CD4-positive, alpha-beta T cell treated with Interleukin-17A for 1 hour (primary cell): ENCODE measurements at places on chromosomes 13 and 19.

DNA sequence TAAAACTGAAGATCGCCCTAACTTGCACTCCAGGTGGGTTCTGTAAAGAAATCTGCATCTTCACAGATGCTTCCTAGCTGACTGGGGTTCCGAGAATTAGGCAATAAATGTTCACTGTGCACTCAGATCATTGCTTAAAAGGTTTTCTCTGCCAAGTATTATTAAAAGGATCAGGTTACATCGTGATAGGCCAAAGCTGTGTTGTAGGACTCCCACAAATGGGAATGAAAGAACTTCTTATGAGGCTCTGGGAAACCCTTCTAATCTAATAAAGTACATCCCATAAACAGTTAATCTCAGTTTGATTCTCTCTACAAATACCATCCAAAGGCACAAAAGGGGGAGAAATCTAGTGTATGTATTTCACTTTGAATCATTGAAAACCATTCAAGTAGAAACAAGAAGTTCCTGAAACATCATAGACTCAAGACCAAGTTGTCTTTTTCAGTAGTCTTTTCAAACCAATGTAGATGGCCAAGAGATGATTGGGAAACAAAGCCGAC lies 7.1 kb upstream of the POU4F1 start:
- no peak for DNase-seq

DNA sequence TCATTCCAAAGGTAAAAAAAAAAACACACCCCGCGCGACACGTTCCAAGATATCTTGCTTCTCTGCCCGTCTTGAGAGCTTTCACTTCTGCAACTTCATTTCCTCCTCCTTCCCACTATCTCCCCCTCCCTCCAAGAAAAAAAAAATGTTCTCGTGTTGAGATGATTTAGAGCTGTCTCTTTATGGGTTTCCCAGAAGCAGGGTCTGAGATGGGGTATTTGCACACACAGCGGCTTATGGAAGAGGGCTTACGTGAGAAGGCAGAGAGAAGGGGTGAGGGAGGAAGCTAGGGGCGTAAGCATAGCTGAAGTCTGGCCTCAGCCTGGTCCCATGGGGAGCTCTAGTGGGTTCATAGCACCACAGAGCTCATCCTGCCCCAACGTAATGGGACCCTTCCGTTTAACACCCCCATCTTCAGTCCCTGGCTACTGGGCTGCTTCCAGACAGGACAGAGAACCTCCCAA lies 31.3 kb upstream of the USE1 start:
- DNase-seq, result peak; percentile 31

DNA sequence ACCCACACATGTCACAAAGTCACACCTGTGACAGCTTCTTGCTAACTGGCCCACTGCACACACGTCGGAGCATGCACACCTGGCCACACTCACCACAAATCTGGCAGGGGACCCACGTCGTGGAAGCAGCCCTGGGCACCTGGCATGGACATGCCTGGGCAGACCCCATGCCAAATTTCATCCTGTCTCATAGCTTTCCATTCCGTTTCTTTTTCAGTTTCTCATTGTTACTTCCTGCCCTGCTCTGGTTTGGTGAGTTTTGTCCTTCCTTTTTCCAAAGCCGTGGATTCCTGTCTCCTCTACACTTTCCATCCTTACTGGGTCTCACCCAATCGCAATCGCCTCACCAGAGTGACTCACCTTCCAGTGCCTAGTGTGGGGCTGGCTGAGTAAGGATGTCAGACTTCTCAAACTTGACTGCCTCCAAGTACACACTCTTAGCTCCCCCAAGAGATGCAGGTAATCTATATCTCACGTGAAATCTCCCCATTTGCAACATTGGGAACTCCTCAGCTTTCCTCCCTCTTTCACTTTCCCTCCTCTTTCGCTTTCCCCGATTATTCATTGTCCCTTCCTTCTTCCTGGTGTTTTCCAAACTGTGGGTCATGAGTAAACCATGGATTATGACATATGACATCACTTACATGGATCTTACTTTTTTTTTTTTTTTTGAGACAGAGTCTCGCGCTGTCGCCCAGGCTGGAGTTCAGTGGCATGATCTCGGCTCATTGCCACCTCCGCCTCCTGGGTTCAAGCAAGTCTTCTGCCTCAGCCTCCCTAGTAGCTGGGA lies 1.6 kb upstream of the BBC3 start:
- DNase-seq, result peak; percentile 26

- no peak for DNase-seq
Observed at GRCh38 chr13:26495750-26496149, 61.7 kb upstream of the WASF3 start.

DNA sequence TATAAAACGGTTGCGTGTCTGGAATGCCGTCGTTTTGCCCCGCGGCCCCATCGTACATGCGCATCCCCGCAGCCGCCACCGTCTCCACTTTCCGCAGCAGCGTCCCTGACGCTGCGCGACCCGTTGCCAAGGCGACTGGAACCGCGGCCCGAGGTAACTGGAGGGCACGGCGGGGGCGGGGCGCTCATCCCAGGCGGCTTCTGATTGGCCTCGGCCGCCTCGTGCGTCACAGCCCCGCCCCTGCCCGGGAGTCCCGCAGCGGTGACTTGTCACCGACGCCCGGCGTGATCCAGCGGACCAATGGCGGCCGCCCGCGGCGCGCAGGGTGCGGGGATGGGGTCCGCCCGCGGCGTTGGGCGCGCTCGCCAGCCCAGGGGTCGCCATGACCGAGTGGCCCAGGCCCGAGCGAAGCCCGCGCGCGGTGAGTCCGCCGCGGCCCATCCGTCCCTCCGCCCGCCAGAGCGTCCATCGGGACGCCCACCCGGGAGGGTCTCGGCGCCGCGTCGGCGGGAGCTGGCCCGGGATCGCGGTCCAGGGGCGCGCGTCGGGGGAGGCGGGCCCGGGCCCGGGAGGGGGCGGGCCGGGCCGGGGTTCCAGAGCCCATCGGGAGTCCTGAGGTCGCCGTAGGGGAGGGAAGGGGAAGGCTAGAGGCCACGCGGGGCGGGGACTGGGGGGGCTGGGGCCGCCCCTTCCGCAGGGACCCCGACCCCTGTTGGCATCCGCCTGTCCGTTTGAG lies at the start of gene ZSCAN1:
ZSCAN1 (plus strand) TSS at position 285 of the 736 bp plus-strand sequence. CDS start 3,812 bp downstream, outside the sequence.
- DNase-seq, result peak; percentile 21

GRCh38 chr13:105572401-105572800 lies 963.1 kb downstream of the EFNB2 start:
- DNase-seq, result no peak

DNA sequence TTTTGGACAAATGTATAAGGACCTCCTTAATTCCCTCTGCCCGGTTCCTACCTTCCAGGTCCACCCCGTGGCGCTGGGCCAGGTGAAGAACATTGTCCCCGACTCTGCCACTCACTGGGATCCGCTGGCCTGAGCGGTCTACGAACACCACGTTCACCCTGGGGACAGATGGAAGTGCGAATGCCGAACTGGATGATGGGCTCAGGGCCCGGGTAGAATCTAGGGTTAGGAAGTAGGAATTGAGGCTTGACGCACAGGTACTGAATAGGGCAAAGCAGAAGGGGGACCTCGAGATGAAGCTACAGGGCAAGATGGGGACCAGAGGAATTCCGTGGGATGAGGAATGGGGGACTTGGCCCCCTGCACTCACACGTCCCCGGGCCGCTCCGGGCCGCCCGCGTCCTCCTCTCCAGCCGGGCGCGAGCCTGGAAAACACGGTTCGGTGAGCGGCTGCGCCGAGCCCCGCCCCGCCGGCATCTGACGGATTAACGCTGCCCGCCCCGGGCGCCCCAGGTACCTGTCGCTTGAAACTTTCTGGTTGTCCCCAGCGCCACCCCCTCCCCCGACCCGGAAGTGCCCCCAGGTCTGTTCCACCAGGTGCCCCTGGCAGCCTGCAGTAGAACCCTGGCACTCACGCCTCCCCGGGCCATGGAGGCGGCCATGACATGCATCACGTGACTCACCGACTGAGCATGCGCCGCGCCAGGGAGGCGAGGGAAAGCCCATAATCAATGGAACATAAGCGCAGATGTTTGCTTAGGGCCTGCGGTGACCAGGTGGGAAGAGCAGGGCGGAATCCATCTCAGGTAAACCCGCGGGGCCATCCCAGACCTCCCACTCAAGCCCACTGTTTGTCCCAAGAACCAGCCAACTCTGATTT lies at the start of gene FDX2:
FDX2 (minus strand) TSS at position 681 of the 880 bp plus-strand sequence; CDS start at position 662, 19 bp downstream.
- DNase-seq, result peak; percentile 93

GRCh38 chr13:113045251-113046127 lies 60.1 kb upstream of the F7 start:
- DNase-seq, result no peak

- DNase-seq, result no peak
Observed at GRCh38 chr13:43267916-43268315, 244.5 kb downstream of the DNAJC15 start.

DNA sequence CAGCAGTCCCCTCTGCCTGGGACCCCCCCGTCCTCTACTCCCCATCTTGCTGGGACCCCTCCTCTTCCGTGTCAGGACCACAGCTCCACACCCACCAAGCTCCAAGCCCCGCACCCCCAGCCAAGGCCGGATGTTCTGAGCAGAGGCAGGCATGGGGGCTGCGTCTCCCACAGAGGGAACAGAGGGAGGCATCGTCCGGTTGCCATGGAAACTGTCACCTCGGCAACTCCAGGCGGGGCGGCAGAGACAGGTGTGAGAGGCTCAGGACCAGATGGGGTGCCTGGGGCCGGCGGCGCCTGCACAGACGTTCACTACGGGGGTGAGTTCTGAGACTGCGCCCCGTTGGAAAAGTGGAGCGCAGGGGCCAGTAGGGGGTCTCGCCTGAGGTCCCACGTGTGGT lies 5.4 kb downstream of the RNU6-9 start:
- peak; percentile 49 for DNase-seq

GRCh38 chr13:51148223-51148951 lies 37.3 kb upstream of the C13orf42 start:
- DNase-seq, result no peak

GRCh38 chr19:7426986-7427385 lies 61.8 kb downstream of the PEX11G start:
- DNase-seq, result peak; percentile 31

- DNase-seq, result no peak
Observed at GRCh38 chr19:41131186-41131585, 17.0 kb downstream of the CYP2F1 start.

- no peak for DNase-seq
Observed at GRCh38 chr13:29310806-29311205, 284.7 kb downstream of the SLC7A1 start.

DNA sequence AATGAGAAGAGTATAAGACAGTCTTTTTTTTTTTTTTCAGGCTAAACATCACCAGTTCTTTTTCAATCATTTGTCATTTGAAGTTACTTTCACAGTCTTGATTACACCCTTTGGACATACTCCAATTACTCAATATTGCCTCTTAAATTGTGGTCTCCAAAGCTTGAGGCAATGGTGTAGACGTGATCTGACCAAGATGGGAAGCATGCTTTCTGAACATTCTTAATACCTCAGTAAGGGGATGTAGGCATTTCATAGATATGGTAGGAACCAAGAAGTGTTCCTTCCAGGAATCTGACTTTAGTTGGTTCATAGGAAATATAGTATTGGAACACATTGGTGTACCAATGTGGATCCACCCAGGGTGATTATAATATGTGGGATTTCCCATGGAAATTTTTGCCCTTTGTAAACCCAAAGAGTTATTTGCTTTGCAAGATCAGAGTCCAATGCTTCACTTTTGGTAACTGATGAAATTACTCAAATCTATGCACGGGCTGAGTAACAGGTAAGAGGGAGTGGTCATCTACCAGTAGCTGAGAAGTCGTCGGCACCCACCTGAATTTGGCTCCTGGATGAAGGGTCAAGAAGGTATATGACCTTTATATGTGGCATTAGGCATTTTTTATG lies 62.2 kb downstream of the ERCC5 start:
- DNase-seq, result no peak

GRCh38 chr13:44389060-44389666 lies 15.5 kb downstream of the SERP2 start:
- no peak for DNase-seq

GRCh38 chr13:56561327-56561726 lies 579.4 kb upstream of the PRR20A start:
- DNase-seq, result no peak

GRCh38 chr19:15112385-15112784 lies 5.2 kb downstream of the SYDE1 start:
- DNase-seq, result no peak

- DNase-seq, result no peak
Observed at GRCh38 chr13:74023484-74023883, 110.7 kb downstream of the KLF12 start.

GRCh38 chr13:40534456-40534855 lies 132.0 kb downstream of the FOXO1 start:
- no peak for DNase-seq

- no peak for DNase-seq
Observed at GRCh38 chr13:43303033-43303729, 279.8 kb downstream of the DNAJC15 start.

DNA sequence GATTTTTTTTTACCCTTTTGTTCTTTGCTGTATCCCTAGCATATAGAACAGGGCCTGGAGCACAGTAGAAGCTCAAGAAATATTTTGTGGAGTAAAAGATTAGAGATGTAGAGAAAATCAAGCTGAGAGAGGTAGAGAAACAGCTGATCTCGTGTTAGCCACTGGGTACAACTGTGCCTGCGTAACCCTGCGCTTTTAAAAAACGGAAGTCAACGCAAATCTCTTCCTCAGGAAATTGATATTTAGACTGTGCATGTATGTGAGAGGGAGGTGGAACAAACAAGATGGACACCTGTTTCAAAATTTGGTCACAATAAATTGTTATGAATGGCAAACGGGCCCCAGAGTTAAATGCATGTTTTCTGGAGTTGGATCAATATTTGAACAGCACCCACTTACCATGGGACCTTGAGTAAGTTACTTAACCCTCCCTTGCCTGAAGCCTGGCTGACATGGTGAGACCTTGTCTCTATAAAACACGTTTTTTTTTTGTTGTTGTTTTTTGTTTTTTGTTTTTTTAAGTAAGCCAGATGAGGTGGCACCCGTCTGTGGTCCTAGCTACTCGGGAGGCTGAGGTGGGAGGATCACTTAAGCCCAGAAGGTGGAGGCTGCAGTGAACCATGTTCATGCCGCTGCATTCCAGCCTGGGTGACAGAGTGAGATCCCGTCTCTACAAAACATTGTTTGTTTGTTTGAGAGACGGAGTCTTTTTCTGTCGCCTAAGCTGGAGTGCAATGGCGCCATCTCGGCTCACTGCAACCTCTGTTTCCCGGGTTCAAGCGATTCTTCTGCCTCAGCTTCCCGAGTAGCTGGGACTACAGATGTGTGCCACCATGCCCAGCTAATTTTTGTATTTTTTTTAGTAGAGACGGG lies 3.3 kb upstream of the EPOR start:
- peak; percentile 17 for DNase-seq

- no peak for DNase-seq
Observed at GRCh38 chr19:45275370-45275971, 24.4 kb downstream of the MARK4 start.

- peak; percentile 76 for DNase-seq
Observed at GRCh38 chr19:18940769-18941627, at the start of gene HOMER3. Gene HOMER3 (minus strand): TSS chr19:18941217. CDS start chr19:18938982, 2,235 bp downstream.

DNA sequence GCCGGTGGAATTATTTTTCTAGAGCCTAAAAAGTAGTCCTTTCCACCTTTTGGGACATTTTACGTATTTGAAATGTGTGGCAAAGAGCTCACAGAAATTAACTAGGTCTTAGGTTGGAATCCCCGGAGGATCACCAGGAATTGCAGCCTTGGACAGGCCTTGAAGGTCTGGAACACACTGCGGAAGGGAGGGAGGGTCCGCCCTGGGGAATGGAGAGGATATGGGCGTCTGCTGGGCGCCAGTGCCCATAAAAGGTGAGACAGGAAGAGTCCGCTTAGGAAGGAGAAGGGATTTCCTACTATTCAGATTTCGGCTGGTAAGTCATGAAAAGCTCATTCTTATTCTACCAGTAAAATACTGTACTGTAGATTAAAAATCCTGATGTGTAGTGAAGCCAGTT lies 111.9 kb downstream of the COL4A2 start:
- DNase-seq, result no peak
